Stimulated activated CD4-positive, alpha-beta T cell treated with anti-CD3 and anti-CD28 coated beads, Interleukin-1b, Interleukin-23, amount 100 ng/mL, for 1 hour (primary cell): ENCODE measurements at places on chromosomes 11 and 22.

DNA sequence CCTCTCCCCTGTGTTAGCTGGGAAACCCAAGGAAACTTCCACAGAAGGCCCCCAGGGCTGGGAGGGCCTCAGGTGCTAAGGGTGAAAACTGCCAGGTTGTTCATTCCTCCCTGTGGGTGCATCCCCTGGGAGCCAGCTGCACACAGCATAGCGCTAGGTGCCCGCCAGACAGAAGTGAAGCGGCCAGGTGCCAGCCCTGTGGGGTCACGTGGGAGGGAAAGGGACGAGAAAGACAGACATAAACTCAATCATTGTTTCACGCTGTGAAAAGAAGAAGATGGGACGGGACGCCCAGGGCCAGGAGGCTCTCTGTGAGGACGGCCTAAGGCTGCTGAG, 31.6 kb upstream of the HMOX1 start:
- no peak for DNase-seq

DNA sequence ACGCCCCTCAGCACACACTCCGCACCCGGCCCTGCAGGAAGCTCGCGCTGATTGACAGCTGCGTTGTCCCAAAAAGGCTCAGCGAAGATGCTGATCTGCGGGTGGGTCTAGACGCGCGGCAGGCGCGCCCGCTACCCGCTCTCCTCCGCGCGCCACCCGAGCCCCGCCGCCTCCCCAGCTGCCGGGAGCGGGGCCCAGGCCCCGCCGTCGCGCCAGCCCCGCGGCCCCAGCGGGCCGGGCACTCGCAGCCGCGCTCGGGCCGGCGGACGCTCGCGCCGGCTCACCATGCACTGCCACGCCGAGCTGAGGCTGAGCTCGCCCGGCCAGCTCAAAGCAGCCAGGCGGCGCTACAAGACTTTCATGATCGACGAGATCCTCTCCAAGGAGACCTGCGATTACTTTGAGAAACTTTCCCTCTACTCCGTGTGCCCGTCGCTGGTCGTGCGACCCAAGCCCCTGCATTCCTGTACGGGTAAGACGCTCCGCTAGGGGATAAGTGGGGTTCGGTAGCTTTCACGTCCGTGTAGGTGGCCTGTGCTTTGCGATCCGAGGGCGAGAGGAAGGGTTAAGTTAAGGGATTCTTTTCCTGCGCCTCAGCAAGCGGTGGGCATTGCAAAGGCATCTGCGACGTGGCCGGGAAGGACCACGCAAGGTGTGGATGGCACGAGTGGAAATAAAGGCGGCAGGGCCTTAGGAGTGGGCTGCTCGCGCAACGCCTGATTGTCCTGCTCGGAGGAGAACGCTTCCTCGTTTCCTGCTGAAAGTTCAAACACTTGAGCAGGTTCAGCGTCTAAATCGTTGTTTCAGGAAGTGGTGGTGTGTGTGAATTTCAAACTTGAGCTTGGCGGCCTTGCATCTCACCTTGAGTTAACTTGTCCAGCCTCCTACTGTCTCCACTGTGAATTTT, at the start of gene BARX2:
Gene BARX2, plus strand, starts transcription at position 98 of the 907 bp plus-strand sequence. Its CDS starts 188 bp downstream, at position 286.
- DNase-seq = no peak

DNA sequence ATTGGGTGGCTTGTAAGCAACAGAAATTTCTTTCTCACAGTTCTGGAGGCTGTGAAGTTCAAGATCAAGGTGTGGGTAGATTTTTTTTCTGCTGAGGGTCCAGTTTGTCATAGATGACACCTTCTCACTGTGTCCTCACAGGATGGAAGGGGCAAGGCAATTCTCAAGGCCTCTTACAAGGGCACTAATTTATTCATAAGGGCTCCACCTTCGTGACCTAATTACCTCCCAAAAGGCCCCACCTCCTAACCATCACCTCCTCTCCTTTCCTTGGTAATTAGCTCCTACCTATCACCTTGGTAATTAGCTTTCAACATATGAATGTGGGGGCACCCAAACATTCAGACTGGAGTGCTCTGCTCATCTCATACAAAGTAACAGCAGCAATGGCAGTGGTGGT, 92.3 kb upstream of the CD44 start:
- no peak for DNase-seq

DNA sequence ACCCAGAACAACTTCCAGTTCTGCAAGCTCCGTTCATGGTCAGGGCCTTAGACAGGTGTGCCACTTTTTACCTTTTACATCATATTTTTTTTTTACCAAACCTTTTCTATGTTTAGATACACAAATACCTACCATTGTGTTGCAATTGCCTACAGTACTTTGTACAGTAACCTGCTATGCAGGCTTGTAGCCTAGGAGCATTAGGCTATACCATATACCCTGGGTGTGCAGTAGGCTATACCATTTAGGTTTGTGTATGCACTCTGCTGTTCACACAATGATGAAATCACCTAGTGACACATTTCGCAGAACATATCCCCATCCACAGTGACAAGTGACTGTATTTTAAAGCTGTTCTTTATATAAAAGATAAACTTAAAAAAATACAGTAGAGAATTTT, 29.6 kb downstream of the APIP start:
- DNase-seq = no peak

GRCh38 chr11:66600631-66601233, 7.7 kb downstream of the CCS start:
- DNase-seq = no peak

DNA sequence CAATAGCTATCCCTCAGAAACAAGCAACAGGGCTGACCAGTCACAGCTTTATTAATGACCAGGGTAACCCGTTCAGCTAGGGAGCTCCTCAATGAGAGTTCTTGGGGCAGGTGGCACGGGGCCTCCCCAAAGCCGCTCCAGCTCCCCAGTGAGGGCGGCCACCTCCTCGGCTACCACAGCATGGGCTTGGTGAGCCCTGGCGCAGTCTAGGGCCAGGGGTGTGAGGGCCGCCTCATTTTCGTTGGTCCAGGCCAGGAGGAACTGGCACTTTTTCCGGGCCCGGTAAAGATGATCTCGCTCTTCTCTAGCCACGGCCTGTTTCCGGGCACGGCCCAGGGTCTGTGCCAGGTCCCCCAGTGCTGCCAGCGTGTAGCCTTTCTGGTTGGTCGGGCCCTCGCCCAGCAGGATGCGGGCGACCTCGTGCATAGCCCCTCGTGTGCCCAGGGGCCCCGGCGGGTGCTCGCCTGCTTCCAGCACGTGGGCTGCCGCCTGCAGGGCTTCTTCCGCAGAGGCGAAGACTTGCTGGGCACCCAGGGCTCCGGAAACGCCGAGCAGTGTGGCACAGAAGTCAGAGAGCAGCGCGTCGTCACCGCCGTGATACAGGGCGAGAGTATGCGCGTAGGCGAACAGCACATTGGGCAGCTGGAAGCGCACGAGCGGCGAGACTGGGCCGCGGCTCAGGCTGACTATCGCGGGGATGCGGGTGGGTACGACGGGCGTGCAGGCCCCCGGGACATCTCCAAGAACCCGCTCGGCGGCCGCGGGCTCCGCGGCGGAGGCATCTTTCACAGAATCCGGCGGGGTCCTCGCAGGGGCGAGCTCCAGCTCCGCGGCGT, 913 bp downstream of the ZNHIT2 start:
- DNase-seq = no peak

GRCh38 chr22:48188231-48188721, 1425.8 kb downstream of the TBC1D22A start:
- DNase-seq = no peak

DNA sequence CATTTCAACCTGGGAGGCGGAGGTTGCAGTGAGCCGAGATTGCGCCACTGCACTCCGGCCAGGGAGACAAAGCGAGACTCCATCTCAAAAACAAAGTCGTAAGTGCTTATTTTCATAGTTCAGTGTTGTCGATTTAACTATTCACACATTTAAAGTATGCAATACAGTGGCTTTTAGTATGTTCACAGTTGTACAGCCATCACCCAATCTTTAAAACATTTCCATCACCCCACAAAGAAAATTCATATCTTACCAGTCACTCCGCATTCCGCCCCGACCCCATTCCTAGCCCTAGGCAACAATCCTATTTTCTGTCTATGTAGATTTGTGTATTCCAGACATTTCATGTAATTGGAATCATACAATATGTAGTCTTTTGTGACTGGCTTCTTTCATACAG, 11.9 kb downstream of the IPO7 start:
- DNase-seq = no peak

DNA sequence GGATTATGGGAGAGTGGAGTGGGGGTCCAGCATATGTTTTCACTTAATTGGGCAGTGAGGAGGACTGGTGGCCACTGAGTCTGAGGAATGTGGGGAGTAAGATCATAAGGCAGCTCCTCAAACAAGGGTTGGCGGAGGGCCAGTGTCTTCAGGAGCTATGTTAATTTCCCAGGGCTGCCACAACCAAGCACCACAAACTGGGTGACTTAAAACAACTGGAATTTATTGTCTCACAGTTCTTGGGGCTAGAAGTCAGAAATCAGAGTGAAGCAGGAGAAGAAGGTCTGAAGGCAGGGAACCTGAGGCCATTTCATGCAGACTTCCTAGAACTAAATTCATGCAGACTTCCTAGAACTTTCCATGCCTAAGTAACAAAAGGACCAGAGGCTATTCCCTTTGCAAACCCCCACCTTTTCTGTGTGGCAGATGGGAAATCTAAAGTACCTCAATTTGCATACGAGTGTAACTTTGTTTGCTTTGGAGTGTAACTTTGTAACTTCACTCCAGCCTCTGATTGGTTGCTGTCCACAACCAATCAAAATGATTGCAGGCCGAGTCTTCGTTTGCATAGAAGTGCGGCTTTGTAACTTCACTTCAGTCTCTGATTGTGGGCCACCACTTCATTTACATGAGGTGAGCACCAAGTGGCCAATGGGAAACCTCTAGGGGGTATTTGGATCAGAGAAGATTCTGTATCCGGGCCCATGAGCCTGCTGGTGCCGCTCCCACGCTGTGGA, 50.5 kb upstream of the ZBED5 start:
- DNase-seq = no peak

GRCh38 chr11:124793466-124794278, 6.5 kb downstream of the MSANTD2 start:
- no peak for DNase-seq

DNA sequence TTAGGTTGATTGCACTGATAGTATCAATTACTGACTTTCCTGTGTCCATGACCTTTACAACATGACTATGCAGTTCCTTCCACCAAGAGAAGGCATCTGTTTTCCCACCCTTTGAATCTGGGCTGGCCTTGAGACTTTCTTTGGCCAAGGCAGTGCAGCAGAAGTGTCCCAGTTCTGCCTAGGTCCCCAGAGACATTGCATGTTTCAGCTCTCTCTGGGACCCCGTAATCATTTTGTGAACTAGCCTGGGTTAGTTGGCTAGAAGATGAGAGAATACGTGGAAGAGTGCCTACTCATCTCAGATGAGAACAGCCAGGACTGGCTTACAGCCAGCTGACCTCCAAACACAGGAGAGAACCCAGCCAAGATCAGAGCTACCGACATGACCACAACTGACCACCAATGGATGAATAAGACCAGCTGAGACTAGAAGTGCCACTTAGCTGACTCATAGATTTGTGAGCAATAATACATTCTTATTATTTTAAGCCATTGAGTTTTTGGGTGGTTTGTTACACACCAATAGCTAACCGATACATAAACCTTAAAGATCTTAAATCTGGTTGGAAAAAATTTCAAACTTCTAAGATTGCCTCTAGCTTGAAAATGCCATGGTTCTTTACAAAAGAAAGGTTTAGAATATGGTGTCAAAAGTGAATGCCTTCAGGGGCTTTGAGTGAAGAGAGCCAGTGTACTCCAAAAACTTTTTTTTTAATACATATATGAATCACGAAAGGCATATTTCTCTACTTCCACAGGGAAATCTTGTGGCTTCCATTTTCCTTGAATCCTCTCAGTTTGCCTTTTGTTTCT, 145.2 kb downstream of the FBXO7 start:
- no peak for DNase-seq
